ENCODE measurements at places on chromosomes 13 and 19.
A peak's percentile ranks its signal among the peaks of the same experiment; 100 is the strongest.

GRCh38 chr13:34637138-34637537 is 304.9 kb upstream of the NBEA start:
- DNase-seq = no peak

DNA sequence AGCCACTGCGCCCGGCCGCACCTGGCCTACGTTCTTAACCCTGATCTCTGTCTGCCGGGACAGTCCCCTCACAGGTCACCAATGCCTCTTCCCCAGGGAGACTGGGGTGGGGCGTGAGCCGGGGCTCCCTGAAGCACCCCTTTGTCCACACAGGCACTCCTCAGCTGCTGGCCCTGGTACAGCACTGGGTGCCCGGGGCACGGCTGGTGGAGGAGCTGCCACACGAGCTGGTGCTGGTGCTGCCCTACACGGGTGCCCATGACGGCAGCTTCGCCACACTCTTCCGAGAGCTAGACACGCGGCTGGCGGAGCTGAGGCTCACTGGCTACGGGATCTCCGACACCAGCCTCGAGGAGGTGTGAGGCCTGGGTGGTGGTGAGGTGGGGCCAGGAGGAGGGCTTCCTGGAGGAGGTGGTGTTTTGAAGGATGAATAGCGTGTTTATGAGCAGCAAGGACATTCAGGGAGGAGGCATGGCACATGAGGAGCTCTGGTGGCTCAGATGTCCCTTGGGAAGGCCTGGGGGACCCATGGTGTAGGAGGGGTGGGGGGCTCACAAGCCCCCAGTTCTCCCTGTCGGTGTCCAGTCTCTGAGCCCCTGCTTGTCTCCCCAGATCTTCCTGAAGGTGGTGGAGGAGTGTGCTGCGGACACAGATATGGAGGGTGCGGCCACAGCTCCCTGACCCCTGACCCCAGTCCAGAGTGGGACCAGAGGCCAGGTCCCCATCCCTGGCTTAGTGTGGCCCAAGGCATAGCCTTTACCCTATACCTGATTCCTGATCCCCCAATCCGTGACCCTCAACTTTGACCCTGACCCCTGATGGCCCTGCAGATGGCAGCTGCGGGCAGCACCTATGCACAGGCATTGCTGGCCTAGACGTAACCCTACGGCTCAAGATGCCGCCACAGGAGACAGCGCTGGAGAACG is 13.5 kb upstream of the ARHGAP45 start:
- no peak for DNase-seq

DNA sequence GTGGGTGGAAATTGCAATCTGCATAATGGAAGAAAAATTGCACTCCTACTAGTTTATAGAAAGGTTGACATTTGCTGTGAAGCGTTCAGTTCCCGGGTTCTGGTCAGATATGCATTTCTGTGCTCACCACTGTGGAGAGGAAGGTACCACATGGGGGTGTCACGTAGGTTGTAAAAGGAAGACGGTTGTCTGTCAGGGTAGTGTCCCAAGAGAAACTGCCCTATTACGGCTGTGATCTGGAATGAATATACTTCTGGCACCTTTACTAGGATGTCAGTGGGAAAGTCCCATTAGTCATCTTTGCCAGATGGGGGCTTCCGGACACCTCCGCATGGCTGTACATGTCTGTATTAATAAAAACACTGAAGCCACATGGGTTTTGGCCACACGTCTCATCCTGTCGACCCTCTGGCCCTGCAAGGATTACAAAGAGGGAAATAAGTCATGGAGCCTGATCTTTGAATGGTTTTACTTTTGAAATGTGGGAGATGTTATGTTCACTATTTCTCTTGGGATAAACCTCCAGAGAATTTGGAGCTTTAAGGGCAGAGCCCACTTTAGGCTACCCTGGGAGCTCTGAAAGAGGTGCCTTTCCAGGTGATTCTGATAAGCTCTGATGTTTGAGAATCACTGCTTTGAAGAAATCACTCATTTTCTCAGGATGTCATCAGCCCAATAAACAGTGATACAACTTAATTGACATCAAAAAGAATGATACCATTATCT is 133.9 kb downstream of the AKAP11 start:
- DNase-seq = peak; percentile 45

- DNase-seq = no peak
Observed at GRCh38 chr13:49044008-49044407, 68.3 kb downstream of the FNDC3A start.

DNA sequence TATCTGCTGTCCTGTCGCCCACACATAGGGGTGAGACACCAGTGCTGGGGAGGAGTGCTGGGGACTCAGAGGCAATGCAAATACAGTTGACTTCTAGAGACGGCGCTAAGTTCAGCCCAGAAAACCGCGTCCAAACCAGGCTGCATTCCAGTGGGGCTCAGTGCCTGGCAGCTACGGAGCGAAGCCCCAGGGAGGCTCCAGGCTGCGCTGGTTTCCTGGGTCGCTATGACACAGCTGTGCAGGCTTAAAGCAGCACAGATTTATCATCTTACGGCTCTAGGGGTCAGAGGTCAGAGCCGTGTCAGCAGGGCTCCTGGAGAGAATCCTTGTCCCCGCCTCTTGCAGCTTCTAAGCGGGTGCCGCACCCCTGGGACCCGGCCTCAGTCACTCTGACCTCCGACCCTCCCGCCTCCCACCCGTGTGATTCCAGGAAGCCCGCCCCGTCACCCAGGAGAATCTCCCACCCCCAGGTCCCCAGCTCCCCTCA is 61.6 kb downstream of the ANKRD10 start:
- DNase-seq = no peak

DNA sequence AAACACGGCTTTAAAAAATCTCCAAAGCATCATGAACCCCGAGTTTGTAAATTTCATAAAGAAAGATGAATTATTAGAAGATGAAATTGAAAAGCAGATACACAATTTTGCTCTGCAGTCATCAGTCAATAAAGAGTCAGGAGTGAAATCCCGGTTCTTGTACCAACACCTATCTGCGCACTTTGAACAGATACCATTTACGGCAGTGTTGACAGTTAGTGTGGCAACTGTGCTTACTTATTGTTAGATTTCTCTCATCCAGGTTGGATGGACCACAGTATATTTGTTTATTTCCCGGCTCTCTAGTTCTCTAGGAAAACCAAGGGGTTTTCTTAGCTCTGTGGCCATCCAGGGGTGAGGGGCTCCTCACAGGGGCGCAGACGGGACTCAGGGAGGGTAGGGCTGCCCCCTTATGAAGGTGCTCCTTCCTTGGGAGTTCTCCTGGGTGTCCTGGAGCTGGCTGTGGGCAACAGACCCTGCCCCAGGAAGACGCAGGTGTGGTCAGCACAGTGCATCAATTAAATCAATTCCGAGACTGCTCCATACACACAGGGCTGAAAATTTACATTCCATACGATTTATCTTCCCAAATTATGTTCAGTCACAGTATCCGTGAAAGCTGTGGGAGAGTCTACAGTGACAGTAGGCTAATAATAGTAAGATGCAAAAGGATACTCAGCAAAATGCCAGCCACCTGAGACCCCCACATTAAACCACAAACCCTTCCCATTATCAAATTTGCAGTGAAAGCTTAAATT is 107.0 kb upstream of the C1QTNF9B start:
- no peak for DNase-seq

GRCh38 chr13:41974262-41974900 is 13.5 kb upstream of the VWA8 start:
- DNase-seq = no peak

DNA sequence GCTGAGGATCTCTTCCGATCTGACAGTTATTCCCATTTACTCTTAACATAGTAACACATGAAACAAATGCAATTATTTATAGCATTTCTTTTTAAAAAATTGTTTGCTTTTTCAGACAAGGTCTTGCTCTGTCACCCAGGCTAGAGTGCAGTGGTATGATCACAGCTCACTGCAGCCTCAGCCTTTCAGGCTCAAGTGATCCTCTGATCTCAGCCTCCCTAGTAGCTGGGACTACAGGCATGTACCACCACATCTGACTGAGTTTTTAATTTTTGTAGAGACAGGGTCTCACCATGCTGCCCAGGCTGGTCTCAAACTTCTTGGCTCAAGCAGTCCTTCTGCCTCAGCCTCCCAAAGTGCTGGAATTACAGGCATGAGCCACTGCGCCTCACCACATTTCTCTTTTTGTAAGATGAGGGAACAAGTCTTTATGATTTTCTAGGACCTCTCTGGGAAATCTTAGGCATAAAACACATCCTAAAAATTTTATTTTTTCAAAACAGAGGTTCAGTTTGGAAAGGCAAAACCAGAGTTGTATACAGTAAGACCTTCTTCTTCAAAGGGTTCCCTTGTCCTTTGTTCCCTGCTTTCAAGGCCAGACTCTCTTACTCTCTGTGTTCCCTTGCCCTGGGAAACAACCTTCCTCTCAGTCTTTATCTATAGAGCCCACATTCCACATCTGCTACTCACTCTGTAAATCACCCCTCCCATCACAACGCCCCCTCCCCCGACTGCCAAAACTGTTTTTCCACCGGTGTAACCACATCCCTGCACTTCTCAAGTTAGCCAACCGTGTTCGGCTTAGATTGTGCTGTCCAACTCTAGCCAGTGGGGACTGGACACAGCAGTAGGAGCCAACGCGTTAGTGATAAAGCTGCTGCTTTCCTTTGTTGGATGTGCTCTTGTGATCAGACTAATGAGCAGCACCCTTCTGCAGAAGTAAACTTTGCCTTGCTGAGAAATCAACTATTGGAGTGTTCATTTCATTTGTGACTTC is 56.2 kb downstream of the DHRS12 start:
- no peak for DNase-seq

- no peak for DNase-seq
Observed at GRCh38 chr19:55613930-55614710, 8.7 kb downstream of the ZNF865 start.

GRCh38 chr19:32465176-32465575 is 59.6 kb downstream of the DPY19L3 start:
- no peak for DNase-seq

DNA sequence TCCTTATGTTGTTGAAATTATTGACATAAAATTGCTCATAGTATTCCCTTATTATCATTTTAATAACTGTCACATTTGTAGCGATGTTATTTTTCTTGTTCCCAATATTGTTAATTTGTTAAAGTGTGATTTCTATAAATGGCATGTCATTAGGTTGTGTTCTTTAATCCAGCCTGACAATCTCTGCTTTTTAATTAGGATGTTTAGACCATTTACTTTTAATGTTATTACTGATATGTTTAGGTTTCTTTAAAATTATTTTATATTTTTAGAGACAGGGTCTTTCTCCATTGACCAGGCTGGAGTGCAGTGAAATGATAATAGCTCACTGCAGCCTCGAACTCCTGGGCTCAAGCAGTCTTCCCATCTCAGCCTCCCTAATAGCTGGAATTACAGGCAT is 408.5 kb downstream of the DLEU7 start:
- no peak for DNase-seq

DNA sequence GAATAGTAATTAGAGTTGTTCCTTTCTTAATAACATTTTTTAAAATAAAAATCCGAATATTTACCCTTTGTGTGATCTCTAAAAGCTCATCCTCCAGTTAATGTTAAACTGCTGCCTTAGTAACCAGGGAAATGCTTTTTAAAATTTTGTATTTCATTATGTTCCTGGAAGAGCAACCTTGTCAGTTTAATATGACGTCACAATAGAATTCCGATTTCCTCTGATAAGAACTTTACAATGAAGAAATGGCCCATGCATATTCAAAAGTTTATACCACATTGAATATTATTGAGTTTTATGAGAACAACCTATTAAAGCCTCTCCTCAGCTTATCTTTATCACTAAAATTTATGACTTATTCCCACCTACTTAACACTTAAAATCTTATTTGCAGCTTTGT is 1566.6 kb downstream of the EFNB2 start:
- no peak for DNase-seq

GRCh38 chr13:114259974-114260373 is 21.4 kb upstream of the UPF3A start:
- no peak for DNase-seq

DNA sequence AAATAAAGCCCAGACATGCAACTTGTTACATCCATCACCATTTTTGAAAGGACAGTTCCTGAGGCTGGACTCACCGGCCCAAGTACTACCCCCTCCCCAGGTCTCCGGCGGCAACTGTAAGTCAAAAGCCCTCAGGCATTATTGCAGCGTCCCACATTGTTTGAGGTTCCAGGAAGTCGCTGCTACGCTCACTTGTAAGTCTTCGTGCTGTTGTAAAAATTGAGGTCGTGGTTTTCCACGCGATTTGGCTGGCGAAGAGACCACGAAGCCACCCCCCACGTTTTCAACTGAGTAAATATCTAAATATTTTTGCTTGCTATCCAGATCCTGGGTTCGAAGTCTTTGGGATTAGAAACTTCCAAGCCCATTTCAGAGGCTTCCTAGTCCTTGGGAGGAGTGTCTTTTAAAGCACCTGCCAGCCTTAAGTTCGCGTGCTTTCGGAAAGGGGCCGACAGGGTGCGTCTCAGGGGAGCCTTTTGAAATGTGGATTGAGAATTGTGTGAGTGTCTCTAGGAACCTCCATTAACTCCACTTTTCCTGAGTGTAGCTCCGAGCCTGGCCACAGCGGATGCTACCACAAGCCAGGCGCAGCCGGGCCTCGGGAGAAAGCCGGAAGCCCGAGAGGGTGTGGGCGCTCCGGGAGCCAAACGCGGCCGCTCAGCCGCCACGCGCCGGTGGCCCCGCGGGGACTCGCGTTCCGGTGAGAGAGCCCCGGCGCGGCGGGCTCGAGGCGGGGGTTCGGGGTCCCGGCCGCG is 434 bp upstream of the FNDC3A start:
- DNase-seq = peak; percentile 1

GRCh38 chr13:47859165-47859564 is 141.9 kb downstream of the SUCLA2 start:
- no peak for DNase-seq

DNA sequence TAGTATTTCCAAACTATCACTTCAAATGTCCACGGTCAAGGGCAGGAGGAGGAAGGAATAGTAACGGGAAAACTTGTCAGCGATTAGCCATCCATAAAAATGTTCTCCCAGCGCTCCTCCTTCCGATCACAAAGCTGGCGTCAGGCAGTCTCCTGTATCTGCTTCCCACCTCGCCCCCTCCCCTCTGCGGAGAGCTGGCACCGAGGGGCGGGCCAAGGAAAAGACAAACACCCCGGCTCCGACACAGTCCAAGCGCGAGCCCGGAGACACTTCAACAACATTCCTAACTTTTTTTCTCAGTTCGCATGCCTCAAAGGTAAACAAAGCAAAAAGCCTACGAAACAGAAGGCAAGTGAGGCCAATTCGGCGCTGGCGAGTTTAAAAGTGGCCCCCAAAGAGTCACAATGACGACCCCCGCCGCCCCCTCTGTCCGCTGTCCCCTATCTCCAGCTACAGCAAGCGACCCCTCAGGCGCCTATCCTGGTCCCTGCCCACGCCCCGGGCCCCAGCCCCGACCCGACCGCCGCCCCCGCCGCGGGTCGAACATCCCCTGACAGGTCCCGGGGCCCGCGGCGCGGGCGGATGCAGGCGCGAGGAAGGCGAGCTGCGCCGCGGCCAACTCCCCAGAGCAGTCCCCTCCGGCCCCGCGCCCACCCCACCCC is 736 bp downstream of the SMAD9 start:
- no peak for DNase-seq

GRCh38 chr13:36975172-36975571 is 24.0 kb downstream of the ALG5 start:
- DNase-seq = no peak

DNA sequence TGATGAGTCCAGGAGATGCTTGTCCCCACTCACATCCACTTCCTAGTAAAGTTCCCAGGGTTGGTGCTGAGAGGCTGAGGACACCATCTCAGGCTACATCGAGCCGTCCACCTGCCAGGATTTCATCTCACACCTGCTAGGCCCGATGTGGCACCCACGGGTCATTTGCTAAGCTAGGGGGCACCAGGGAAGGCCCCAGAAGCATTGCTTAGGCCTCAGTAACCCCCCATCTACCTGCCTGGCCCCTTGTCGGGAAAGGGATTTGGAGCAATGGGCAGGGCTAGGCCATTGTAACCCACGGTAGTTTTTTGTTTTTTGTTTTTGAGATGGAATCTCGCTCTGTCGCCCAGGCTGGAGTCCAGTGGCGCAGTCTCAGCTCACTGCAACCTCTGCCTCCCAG is 51.8 kb downstream of the F2RL3 start:
- no peak for DNase-seq
